ENCODE measurements at places on chromosomes 13 and 19.

DNA sequence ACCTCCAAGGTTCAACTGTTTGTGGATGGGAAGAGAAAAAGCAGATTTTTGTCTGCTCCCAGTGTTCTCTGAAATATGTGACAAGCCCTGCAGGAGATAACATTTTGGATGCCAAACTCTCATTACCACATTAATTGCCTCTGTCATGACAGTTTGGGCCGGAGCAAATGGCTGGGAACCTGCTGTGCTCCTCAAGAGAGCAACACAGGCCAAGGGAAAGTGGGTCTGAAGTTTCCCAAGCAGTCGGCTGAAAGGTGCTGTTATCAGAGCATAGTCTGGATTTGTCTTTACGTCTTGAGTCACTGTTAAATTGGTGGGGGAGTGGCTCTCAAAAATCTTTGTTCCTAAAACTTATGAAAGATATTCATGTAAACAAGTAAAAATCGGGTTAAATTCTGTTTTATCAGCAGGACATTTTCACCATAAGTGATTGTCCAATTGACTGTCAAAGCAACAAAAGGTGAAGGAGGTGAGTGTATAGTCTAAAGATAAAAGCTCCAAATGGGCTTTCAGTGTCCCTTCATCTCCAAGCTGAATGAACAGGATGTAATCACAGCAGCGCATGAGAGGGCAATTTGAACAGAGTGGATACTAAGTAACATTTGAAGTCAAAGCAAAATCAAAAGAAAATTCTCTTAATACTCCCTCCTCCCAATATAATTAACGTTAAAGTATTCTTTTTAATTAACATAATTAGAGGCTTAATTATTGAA lies 844.8 kb downstream of the PCDH17 start:
- DNase-seq = no peak

- no peak for DNase-seq
These were observed 1.2 kb downstream of the NUDT15 start for GRCh38 chr13:48038761-48039160.

GRCh38 chr13:71218960-71219359 lies 648.0 kb downstream of the DACH1 start:
- peak; percentile 71 for DNase-seq

DNA sequence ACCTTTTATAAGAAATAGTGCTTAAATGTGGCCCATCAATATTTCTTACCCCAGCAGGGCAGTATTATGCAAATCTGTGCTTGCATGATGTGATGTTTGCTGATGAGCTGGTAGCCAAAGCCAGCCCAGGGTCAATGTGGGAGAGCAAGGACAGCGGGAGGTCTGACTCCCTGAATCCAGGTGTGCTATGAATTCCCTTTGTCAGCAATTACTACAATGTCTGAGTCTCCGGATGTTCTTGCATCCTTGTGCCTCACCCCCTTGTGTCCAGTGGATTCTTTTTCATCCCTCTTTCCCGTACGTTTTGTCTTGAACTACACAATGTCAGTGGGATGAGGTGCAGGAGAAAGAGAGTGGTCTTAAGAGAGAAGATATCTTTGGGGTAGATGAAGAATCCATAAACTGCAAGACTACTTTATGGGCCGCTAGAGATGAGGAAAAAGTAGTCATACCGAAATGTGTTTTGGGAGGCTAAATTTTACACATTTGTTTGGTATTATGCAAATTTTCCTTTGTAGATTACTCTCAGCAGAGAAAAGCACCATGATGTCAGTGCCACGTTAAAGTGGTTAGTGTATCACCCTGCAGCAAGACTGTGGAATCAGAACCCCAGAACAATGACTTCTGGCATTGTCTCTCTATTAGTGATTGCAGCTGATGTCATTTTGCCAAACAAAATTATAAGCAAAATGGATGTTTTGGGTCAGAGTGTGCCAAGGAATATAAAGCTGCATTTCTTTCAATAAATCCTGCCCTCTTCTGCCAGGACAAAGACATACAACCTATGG lies 53.5 kb upstream of the TSHZ3 start:
- DNase-seq = no peak

DNA sequence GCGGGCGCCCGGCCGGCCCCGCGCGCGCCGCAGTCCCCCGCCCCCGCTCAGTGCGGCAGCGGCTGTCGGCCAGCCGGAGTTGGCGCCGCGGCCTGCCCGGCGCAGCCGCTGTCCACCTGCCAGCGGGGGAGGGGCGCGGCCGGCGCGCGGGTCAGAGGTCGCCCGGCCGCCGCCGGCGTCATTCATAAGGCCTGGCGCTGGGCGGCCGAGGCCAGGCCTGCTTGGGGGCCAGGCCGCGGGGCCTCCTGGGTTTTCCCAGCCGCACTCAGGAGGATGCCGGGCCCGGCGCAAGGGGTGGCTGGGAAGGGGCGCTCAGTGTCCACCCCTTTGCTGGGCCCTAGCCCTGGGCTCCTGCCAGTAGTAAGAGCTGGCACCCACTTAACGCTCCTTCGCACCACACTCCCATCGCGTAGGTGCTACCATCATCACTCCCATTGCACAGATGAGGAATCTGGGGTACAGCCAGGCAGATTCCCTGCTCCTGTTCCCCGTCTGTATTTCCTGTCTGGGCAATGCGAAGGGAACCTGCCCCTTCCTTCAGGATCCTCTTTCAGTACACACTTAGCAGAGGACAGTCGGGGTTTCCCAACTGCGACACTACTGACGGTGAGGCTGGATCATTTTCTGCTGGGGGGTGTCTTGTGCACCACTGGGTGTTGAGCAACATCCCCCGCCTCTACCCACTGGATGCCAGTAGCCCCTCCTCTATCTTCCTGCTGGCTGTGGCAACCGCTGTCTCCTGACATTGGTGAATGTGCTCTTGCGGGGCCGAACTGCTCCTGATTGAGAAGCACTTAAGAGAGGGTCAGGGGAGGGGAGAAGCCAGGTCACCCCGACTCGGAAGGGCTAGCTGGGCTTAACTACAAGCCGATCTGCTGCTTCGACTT lies 846 bp upstream of the PRKACA start:
- no peak for DNase-seq

GRCh38 chr19:53808710-53809125 lies 15.4 kb downstream of the NLRP12 start:
- DNase-seq = peak; percentile 57

DNA sequence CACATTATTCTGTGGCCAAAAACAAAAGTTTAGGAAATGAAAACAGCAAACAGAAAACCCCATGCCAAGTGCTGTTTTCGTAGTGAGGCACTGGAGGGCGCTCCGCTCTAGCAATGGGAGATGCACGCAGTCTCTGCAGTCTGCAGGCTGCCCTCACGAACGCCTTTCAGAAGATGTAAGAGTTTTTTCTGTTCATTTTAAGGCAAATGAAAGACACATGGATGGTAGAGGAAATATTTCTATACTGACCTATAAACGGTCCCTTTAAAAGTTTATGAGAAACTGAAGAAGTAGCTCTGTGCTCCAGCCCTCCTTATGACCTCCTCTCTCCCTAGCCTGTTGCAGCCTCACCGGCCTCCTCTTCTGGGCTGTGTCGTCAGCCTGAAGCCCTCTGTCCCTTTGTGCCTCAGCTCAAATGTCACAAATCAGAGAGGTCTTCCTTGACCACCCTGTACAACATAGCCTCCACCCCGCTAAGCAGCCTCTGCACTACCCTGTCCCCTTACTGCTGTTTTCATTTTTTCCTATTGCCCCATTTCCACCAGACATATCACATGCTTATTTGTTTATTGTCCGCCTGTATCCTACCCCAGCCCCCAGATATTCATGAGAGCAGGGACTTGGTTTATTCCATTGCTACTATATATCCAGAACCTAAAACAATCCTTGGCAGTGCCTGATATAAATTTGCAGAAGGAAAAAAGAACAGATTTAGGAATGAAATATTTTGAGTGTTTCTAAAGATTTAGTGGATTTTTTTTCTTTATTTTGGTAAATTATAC lies 116.4 kb downstream of the TM9SF2 start:
- DNase-seq = no peak

DNA sequence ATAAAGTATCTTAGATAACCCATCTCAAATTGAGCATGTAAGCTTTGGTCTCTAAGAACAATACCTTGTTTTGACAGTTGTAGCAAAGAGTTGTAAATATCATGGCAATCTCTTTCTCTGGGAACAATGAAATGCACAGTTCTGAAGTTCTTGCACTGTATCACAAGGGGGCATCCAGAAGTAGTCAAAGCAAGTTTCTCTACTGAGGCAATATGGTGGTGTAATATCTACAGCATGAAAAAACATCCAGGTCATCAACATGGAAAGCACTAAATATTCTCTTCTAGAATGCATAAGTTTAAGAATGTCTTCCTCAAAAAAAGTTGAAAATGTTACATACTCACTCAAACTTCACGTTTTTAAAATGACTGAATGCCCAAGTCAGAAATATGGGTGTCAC lies 19.6 kb downstream of the MTMR6 start:
- peak; percentile 10 for DNase-seq

DNA sequence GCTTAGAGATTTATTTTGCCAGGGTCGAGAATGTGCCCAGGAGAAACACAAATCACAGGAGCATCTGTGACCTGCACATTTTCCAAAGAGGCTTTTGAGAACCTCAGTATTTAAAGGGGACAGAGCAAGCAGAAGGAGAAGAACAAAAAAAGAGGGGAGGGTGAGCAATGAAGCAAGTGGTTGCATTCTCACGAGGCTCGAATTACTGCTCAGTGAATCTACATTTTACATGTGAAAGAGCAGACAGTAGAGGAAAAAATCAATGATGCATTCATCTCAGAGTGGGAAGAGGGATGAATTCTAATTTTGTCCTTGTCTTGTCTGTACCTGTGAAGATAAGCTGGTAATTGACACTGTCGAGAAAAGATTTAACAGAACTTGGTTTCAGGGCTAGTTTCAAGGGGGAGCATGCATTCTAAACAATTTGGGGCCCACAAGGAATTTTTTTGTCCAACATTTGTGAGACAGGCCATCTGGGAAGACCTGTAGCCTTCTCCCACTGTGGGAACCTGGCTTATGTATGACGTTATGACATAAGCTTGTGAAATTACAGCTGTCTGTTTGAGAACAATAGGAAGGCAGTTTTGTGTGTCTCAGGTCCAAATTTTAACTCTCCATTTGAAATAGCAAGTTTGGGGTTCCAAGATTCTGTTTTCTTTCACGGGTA lies 855.1 kb downstream of the SLITRK5 start:
- no peak for DNase-seq

GRCh38 chr19:28847468-28847867 lies 365.5 kb downstream of the UQCRFS1 start:
- no peak for DNase-seq

DNA sequence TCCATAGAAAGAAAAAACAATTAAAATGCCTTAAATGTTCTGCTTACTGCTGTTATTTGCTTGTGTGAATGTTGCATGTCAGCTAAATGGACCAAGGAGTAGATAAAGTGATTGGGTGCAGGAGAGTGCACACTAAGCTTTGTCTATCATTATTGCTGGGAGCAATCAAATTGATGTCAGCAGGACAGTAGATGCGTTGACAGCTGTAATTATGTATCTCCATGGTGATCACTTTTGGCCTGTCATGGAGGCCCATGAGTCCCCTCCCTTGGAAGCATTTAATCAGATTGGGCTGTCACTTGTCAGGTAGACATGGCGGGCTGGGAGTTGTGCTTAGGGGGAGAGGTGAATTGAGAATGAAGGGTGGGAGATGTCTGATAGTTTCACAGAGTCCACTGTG lies 215.3 kb downstream of the PCCA start:
- no peak for DNase-seq

DNA sequence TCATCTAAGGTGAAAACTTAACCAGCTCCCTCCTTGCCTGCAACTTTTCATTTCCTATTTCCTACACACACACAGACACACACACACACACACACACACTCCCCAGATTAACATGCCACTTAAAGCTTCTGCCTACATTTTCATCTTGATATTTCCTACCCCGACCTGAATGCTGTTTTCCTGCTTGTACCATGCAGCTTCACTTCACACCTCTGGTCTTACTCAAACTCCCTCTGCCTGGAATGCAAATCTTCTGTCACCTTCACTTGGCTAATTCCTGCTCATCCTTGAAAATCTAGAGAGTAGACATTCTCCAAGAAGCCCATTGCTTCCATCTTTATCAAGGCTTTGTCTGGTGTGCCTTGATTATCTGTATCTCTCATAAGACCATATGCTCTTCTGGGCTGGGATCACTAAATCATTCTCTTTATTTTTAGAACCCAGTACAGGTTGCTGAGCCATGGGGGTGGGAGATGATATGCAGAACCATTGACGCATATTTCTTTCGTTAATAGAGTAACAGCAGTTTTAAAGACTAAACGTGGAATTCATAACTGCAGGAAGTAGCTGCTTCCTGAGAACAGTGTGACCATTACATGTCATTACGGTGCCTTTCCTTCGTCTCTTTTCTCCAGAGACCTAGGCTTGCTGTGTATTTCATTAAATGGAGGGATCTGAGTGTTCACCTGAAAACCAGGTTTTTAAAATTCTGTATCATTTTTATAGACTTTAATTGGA lies 37.7 kb downstream of the CNMD start:
- DNase-seq = no peak

GRCh38 chr13:94020833-94021232 lies 458.6 kb downstream of the DCT start:
- DNase-seq = no peak

GRCh38 chr13:27106144-27106543 lies 65.5 kb downstream of the USP12 start:
- no peak for DNase-seq

- DNase-seq = no peak
These were observed 15.1 kb downstream of the LHFPL6 start for GRCh38 chr13:39587939-39588338.

- no peak for DNase-seq
These were observed 245.5 kb downstream of the TDRD3 start for GRCh38 chr13:60642552-60642951.

DNA sequence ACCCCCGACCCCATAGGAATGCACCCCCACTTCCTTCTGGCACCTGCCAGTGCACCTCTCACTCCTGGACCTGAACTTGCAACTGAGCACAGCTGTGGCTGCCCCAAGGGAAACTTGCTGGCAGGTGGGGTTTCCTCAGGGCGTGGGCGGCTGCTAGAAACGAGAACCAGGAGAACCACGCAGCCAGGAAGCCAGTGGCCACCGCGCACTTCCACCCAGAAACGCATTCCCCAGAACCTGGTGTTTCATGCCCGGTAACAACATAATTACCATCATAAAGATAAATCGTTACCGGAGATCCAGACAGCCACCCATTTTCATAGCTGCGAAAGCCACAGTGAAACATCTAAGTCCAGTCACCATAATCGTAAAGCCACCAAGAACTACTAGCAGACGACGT lies 75.2 kb upstream of the C13orf46 start:
- DNase-seq = no peak

DNA sequence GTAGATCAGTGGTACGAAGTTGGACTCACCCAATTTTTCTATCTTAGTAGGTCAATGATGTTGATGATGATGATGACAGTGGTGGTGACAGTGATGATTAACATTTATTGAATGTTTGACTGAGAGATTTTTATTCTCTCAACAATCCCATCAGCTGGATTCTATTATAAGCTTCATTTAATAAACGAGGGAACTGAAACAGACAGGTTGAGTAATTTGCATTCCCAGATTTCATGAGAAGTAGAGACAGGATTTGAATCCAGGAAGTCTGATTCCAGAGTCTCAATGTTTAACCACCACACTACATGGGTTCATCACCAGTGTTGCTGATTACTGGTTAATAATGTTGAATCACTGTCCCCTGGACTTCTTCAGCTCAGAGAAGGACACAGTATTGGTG lies 168.9 kb downstream of the FLT1 start:
- DNase-seq = no peak

Data from T47D (cell line).